Right renal cortex interstitium (tissue), 3 donors: ENCODE measurements at places on chromosomes 4 and X. TPM values are rescaled to one million over a fixed set of nuclear protein-coding genes. Genes with fewer than 3 reads are reported as not detected.

GRCh38 chrX:102846544-102847236 is 90.4 kb upstream of the RAB40AL start:
- no peak for DNase-seq

GRCh38 chrX:45352611-45353010 is 151.9 kb upstream of the DIPK2B start:
- DNase-seq = no peak

DNA sequence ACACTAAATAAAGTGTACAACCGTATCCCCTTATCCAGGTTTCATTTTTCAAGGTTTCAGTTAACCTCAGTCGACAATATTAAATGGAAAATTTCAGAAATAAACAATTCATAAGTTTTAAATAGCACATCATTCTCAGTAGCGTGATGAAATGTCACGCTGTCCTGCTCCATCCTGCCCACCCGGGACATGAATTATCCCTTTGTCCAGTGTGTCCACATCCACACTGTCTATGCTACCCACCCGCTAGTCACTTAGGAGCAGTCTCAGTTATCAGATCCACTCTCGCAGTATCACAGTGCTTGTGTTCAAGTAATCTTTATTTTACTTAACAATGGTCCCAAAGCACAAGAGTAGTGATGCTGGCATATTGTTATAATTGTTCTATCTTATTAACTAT is 54.7 kb downstream of the FRYL start:
- no peak for DNase-seq

- no peak for DNase-seq
Observed at GRCh38 chr4:24642981-24643547, 58.7 kb upstream of the DHX15 start.

GRCh38 chr4:31807036-31807435 is 1086.9 kb downstream of the PCDH7 start:
- no peak for DNase-seq

Gene DGKK
- 11.3 TPM for polyA plus RNA-seq

- DNase-seq = no peak
Observed at GRCh38 chr4:137739391-137739790, 207.1 kb upstream of the PCDH18 start.

GRCh38 chr4:150033901-150034300 is 44.3 kb upstream of the DCLK2 start:
- DNase-seq = no peak

GRCh38 chr4:181525634-181526033 is 717.6 kb upstream of the TENM3 start:
- DNase-seq = peak; percentile 44

GRCh38 chrX:14064626-14065432 is 35.1 kb upstream of the GEMIN8 start:
- no peak for DNase-seq
